Suppressor macrophage (primary cell): ENCODE measurements at places on chromosomes 2 and 18.

GRCh38 chr2:33984131-33984530 is 385.0 kb upstream of the FAM98A start:
- no peak for DNase-seq

- DNase-seq, result no peak
Measured at GRCh38 chr2:184936761-184937160, 338.4 kb downstream of the ZNF804A start.

DNA sequence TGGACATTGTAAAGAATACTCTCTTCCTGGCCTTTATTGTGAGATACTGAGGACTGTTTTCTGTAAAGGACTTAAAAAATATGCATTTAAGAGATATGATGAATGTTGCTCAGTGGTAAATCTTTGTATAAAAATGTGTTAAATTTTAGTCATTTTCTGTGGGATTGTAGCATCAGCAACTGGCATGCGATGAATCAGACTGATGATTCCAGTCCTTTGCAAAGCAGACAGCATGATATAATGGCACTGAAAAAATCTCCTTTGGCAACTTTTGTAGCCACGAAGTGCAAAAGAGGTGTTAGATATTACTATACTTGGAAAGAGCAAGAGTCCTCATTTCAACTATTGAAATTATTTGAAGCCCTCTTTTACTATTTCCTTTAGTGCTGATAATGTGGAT is 678.7 kb downstream of the PLCL1 start:
- DNase-seq, result no peak

- DNase-seq, result no peak
Measured at GRCh38 chr2:216572582-216573578, 60.3 kb upstream of the IGFBP2 start.

DNA sequence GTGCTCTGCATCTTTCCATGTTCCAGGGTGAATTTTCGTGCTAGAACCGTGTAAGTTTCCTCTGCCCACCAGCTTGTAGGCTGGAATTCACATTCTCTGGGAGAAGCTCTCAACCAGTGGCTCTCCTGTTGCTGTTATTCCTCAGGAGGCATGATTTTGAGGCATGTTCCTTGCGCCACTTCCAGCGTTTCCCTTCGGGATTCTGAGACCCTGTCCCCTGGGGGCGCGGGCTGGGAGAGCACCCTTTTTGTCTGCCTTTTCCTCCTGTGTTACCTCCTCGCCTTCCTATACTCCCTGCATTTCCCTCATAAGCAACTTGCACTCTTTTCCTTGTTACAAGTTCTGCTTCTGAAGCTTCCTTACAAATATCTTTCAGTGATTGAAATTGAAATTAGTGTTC is 156.4 kb downstream of the PTPRM start:
- no peak for DNase-seq

DNA sequence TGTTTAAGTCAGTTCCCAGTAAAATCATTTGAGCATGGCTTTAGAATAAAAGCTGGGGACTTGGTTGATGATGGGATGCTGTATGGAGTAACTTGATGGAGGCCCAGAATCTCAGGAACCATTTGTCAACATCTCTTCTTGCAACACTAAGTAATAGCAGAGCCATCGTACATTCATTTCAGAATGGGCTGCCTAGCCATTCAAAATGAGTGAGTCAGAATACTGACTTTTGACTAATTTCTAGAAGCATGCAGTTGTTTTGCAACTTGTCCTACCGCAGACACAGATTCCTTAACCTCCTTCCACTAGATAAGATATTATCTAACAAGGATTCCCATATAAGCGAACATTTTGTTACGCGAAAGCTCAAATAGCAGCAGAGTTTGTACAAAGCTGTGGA is 229.5 kb downstream of the CNTNAP5 start:
- DNase-seq, result no peak

- DNase-seq, result no peak
Measured at GRCh38 chr2:70113359-70114070, 26.2 kb downstream of the PCBP1 start.

DNA sequence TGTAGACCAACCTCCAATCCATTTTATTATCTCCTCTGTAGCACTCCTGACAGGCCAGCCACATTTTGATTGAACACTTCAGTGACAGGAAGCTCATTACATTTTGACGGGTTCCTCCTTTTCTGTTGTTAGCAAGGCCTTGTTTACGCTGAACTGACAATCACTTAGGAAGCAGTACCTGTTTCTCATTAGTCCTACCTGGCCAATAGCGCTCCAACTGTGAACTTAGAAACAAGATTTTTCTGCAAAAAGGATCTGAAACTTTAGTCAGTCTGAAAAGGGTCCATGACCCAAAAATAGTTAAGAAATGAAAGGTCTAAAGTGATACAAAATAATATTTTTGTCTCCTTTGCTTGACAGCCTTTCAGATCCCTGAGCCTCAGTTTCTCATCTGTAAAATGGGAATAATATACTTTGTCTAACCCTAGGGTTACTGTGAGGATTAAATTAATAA is 119.6 kb upstream of the MSTN start:
- no peak for DNase-seq

DNA sequence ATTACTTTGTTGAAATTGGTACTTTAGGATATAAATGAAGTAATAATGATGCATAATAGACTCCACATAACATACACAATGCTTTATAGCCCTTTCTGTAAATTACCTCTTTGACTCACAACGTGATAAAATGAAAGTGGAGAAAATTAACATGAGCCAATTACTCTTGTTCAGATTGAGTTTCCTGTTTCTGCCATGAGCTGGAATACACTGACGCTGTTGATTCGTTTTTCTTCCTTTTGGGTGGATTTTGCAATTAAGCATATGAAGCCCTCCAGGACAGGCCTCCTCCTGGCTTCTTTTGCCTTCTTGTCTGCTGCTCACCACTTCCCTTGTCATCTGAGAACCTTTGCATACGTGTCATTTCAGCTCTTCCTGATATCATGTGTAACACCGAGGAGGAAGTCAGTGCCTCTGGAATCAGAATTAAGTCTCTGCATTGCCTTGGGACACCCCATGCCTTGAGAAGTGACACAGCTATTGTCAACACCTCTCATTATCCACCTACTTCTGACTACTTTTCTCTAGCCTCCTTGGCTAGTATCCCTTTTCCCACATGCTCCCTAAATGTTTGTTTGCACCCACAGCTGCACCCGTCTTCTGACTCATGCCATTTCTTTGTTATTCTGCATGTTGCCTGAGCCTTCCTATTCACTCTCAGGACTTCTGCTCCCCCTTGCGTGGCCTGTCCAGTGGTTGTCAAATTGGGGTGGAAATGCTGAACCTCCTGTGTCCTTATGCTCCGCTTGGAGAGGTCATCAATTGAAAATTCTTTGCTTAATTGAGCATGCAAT is 134.1 kb downstream of the FMNL2 start:
- peak; percentile 85 for DNase-seq

DNA sequence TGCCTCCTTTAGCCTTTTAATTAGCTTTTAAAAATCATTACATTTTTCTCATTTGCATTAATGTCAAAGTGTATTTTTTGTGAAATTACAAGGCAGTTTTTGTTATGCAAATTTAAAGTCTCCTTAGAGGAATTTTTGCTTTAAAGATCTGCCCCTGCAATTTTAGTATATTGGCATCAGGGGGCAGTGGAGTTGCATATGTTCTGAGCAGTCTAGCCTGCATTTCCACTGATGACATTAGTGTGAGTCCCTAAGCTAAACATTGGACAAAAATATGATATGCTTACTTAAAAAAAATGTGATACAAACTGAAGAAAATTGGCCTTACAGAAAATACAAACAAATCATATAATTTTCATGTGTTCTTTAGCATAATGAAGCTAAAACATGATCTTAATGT is 426.5 kb downstream of the SLC4A3 start:
- DNase-seq, result no peak

GRCh38 chr2:232980683-232981082 is 32.4 kb downstream of the NGEF start:
- DNase-seq, result no peak

GRCh38 chr2:11621410-11621809 is 48.6 kb downstream of the NTSR2 start:
- DNase-seq, result no peak

- DNase-seq, result peak; percentile 58
Measured at GRCh38 chr2:26727641-26728561, 35.4 kb downstream of the KCNK3 start.

- no peak for DNase-seq
Measured at GRCh38 chr18:61841706-61842105, 51.1 kb downstream of the RNF152 start.

GRCh38 chr2:172558372-172558771 is 2.5 kb downstream of the PDK1 start:
- no peak for DNase-seq

GRCh38 chr2:123961576-123961975 is 63.5 kb upstream of the CNTNAP5 start:
- no peak for DNase-seq
